ENCODE measurements at places on chromosomes 1 and 21.

DNA sequence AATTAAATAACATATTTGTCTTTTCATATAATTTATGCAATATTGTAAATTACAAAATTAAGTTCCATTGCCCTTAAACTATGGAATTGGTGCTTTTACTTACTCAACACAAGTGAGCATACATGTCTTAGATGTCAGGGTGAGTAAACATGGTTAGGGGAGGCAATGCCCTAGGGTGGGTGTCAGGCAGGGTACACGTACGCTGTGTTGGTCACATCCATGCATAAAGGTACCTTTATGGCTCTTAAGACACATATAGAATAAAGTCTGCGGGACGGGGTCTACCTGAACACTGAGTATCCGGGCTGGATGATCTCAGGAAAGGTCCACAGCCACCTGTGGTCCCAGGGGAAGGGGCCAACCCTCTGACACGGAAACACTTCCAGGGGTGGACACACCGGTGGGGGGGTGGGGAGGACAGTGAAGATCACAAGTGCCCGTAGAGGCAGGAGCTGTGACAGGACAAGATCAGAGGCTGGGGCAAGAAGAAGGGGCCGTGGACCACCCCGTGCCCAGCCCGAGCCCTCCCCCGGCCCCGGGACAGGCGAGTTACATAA is 720 bp downstream of the LIN9 start:
- peak; percentile 55 for DNase-seq

DNA sequence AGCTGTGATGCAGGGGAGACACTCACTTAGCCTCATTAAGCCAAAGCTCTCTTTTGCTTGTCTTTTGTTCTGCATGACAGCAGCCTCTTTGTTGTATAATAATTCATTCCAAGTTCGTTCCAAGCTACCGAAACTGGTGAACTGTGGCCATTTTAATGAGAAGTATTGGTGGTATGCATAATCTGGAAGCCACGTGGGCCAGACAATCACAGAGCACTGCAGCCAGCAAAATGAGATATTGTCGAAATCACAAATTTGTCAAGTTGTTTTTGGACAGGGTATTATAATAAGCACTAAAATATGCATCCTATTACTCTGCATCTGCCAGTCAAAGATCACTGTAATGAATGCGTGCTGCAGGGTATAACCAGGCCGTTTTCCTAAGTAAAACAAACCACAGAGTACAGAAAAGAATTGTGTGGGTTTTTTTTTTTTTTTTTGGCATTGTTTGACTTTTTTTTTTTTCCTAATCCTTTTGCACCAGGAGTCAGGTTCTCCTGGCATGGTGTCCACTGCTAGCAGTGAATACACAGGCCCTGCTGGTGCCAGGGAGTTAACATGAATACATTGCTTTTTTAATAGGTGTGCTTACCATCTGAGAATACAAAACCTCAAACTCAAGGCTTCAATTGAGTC is 423.9 kb downstream of the PTBP2 start:
- peak; percentile 36 for DNase-seq

GRCh38 chr1:18932879-18933278 is 23.6 kb downstream of the IFFO2 start:
- no peak for DNase-seq

- no peak for DNase-seq
Observed at GRCh38 chr21:36807422-36807928, 108.6 kb downstream of the SIM2 start.

DNA sequence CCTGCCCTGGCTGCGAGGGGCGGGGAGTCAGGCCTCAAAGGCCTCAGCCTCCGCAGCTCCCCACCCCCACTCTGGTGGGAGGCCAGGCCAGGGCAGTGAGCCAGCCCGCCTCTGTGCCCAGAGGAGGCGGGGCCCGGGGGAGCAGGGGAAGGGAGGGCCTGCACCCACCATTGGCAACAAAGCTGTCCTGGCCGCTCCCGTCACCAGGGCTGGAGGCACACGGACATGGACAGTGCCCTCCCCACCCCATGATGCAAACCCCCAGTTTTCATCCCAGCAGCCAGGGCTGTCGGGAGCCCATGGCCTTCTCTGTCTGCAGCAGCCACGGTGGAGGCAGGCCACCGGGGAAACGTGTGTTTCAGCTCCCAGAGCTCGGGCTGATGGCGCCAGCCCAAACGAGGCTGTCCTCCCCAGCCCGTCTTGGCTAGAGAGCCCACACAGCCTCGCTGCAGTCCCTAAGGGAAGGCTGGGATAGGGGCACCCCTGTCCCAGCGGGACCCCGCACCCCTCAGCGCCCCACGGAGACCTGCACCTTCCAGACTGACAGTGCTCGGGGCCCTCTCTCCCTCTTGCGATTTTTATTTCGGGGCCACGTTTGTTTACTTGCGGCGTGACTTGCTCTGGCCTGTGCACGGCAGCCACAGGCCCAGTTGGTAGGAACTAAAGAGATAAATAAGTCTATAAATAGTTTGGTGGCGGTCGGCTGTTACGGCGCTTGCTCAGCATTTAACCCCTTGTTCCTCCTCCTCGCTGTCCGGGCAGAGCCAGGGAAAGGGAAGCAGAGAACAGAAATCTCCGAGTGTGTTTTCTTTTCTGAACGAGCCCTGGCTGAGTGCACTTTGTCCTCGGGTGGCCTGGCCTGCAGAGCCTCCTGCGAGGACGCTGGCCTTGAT is 101.8 kb downstream of the PRDM16 start:
- no peak for DNase-seq

DNA sequence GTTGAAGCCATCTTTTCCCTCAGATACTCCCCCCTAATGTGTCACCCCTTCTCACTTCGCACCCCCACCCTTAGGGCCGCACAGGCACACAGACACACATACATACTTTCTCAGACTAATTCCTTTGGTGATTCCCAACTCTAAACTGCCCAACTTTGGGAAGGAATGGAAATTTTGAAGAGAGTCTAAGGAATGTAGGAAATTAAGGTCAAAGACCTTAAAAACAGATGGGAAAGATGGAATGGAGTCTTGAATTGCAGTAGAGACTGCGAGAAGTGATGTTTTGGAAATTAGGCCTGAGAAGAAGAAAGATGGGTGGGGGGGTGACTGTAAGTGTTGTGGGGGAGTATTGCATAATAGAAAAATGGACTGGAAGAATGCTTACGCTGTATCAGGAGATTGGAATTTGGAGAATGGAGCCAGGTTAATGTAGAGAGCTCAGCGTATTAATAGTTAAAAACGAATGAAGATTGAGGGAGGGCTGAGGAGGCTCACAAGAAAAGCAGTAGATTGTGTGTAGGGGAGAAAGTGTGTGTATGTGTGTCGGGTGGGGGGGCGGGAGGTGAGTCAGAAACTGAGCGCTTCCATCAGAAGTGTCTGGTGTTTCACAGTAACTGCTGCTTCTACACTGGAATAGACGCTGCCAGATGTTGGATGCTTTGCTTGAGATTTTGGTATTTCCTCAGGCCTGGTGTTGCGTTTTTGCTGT is 1.7 kb downstream of the PIP5K1A start:
- DNase-seq = no peak

GRCh38 chr1:35611655-35612054 is 29.7 kb downstream of the PSMB2 start:
- DNase-seq = no peak

DNA sequence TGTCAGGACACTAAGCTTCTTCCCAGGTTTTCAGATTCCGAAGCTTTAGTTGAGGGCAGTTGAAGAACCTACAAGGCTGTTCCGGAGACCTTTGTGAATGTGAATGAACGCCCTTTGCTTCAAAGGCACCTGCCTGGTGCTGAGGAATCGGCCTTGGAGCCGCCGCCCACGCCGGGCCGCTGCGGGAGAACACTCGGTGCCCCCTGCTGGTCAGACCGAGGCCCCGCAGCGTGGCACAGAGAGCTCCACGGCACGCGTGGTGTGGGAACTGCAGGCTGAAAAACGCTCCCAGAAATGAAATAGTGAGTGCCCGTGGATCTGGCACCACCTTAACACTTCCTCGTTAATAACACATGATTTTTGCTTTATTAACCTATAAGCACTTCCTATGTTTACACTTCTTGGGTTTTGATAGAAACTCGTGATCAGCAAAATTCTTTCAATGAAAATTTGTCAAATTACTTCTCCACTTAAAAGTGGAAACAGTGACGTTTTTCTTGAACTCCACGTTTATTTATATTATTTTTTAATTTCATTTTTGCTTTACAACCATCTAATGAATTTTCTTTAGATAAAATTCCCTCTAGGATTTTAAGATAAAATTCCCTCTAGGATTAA is 460.6 kb downstream of the DSCAM start:
- DNase-seq = peak; percentile 63

- no peak for DNase-seq
Observed at GRCh38 chr1:240646571-240647240, 34.8 kb upstream of the GREM2 start.

GRCh38 chr1:234123867-234124266 is 219.4 kb downstream of the SLC35F3 start:
- no peak for DNase-seq

DNA sequence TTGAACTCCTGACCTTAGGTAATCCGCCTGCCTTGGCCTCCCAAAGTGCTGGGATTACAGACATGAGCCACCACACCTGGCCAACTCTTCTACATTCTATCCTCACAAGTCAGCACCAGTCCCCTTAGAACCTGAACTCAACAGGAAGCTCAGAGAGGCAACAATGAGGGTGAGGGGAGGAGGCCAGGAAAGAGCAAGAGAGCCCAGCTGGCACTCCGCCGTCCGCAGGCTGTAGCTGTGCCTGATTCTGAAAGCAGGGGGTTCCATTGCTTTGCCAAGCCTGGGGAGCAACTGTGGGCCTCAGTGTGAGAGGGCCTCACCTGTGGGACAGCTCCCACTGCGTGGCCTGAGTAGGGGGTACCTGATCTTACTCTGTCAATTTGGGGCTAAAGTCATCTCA is 18.7 kb downstream of the STK40 start:
- DNase-seq = no peak

- no peak for DNase-seq
Observed at GRCh38 chr21:26506956-26507355, 66.1 kb downstream of the CYYR1 start.

- DNase-seq = no peak
Observed at GRCh38 chr1:112769611-112770010, 54.5 kb upstream of the PPM1J start.

DNA sequence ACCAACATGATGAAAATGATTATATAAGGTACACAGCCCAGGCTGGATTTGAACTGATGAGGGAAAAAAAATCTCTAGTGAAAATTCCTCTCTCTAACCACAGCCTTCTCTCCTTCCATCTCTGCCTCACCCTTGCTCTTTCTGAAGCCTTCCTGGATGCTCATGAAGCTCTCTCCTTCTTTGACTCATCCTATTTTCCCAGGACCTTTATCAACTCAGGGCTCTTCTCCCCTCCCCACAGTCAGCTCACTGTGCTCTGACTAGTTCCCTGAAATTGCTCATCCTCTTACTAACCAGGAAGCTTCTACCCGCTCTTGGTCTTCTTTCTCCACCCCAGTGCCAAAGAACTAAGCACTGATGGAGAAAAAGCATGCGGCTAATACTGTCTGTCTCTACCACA is 46.4 kb upstream of the ERG start:
- DNase-seq = no peak

DNA sequence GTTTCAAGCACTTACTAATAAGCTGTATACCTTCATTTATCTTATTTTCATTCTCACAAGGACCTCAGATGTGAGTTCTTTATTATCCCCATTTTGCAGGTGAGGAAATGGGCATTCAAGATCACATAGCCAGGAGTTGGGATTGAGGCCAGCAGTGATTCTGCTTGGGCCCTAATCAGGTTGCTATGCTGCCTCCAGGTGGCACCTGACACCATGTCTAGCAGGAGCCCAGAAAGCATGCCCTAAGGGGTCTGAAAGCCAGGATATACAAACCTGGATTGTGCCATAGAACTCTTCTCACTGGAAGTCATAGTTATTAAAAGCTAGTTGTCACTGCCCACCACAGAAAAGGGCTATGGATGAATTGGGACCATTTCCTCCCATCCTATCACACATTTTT is 61.1 kb downstream of the FYB2 start:
- DNase-seq = peak; percentile 34

DNA sequence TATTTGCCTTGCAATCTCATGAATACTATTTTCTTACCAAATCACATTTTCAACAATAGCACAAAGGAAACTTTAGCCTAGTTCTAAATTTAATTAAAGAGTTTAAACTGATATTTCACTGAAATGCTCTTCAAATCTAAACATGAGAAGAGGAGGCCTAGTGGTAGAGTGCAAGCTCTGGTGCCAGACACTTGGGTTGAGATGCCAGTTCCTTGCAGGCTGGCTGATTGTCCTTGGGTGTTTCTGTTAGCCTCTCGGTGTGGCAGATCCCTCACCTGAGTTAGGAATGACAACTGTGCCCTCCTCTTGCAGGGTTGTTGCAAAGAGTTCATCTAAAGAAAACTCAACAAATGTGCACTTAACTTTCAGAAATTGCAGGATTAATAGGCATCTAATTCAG is 12.5 kb downstream of the ZBTB21 start:
- no peak for DNase-seq

DNA sequence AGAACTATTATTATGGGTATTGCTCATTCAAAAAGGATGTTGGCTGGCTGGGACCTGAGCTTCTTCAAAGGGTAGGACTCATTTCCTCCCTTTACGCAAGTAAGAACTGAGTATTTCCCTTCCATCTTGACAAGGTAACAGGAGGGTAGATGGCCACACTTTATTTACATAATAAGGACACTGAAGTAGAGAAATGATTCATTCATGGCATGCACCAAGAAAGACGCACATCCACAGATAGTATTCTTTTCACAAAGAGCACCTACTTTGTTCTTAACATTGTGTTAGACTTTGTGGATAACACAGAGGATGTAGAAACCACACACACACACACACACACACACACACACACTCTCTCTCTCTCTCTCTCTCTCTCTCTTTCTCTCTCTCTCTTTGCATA is 82.9 kb downstream of the FAM78B start:
- DNase-seq = no peak

- no peak for DNase-seq
Observed at GRCh38 chr1:90580176-90580575, 136.9 kb downstream of the BARHL2 start.

DNA sequence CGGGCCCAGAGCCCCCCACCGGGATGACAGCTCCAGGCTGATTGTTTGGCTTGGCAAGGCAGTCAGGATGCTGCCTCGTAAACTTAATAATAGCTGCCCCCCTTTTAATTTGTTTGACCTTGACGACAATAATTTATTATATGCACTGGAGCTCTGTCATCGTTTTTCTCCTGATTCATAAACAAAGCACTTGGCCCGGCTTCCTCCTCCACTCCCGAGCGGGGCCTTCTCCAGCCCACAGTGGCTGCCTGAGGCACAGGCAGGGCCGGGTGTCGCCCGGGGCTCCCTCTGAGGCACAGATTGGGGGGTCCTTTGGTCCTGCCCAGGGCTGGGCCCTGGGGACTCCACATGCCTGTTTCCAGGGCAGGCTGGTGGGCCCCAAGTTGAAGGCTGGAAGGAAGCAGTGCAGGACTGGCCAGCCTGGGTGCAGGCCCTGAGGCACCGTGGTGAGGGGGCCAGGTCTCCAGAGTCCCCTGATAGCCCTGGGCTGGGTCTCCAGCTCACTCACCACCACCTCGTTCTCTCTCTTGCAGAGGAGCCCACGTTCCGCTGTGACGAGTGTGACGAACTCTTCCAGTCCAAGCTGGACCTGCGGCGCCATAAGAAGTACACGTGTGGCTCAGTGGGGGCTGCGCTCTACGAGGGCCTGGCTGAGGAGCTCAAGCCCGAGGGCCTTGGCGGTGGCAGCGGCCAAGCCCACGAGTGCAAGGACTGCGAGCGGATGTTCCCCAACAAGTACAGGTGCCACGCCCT is 52.0 kb upstream of the ARHGEF16 start:
- peak; percentile 7 for DNase-seq

Measured in NCI-H2081 (cell line).